ENCODE measurements at places on chromosomes 12 and 14. TPM values are rescaled to one million over a fixed set of nuclear protein-coding genes. Genes with fewer than 3 reads are reported as not detected.

The AHSA1 gene
- polyA plus RNA-seq: 57.3 TPM

The MYBPC1 gene
- 6.4 TPM for polyA plus RNA-seq

The TAMALIN gene
- 6.9 TPM for polyA plus RNA-seq

The NXPH4 gene
- 0.10 TPM for polyA plus RNA-seq

The INHBC gene
- polyA plus RNA-seq: 0.03 TPM

The TECPR2 gene
- 3.2 TPM for polyA plus RNA-seq

The CD27 gene
- 0.45 TPM for polyA plus RNA-seq
